ENCODE measurements at places on chromosomes 6 and 20.
A peak's percentile ranks its signal among the peaks of the same experiment; 100 is the strongest.

- no peak for DNase-seq
Observed at GRCh38 chr20:45722047-45722446, at the start of gene SPINT4. Gene SPINT4, plus strand, starts transcription at chr20:45722347. Its CDS starts 21 bp downstream, at chr20:45722368.

DNA sequence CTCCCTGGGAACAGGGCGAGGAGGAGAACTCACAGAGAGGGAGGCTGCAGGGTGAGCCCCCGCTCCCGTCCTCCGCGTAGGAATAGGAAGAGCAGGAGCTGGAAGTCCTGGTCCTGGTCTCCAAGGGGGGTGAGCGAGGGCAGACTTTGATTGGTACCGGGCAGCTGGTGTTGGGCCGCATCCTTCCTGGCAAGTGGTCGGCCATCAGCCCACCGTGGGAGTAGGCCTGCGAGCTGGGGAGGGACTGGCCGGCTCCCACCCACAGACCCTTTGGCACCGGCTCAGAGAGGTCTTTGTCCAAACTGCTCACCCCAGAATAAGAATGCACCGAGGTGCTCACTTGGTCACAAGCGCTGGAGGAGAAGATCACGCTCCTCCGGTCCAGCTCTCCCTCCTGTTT lies 56.2 kb downstream of the GJA10 start:
- DNase-seq: no peak

DNA sequence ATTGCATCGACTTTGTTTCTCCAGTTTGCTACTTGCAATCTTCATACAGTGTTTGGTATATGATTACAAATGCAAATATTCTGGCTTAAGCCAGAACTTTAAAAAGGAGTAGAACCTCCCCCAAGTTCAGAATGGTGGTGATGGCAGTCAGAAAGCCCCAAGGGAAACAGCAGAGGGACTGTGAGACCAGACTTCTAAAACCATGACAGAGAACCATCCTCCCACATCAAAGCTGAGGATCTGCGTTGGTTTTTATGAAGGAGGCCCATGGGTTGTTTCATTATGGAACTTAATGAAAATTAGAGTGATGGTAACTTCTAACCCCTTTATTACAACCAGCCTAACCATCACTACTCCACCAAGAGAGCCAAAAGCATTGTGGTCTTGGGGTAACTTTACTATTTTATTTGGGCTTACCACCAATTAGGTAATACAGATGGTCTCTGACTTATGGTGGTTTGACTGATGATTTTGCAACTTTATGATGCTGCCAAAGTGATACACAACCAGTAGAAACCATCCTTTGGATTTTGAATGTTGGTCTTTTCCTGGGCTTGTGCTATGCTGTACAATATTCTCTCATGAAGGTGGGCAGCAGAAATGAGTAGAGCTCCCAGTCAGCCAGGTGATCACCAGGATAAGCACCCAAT lies 10.9 kb upstream of the MRS2 start:
- no peak for DNase-seq

- no peak for DNase-seq
Observed at GRCh38 chr20:35604449-35604747, 11.2 kb upstream of the SPAG4 start.

GRCh38 chr6:136012943-136013342 lies 161.4 kb downstream of the PDE7B start:
- no peak for DNase-seq

- no peak for DNase-seq
Observed at GRCh38 chr20:52242237-52243230, 51.0 kb upstream of the ZFP64 start.

DNA sequence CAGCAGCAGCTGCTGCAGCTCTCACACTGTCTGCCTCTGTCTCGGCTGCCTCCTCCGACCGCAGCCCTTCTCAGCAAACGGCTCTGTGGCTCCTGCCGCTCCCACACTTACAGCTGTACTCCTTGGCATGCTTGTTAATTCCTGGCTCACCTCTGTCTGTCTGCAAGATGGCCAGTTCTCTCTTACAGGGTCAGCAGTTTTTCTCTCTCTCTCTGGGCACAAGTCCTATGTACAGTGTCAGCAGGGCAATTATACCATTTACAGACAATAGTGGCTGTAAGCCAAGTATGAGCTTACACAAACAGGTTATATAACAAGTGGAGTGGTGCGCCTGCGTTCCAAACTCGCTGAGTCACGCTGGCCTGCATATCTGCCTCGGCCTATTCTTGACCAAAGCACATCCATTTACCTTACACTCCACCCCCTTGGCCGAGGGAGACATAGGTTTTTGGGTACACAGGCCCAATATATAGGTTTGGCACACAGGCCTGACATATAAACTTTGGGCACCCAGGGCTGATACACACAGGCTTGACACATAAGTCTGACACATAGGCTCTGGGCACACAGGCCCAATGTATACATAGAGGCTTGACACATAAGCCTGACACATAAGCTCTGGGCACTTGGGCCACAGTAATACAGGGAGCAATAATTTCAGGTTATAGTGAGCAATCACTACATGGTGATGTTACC lies 4.4 kb downstream of the ZKSCAN3 start:
- peak; percentile 74 for DNase-seq

DNA sequence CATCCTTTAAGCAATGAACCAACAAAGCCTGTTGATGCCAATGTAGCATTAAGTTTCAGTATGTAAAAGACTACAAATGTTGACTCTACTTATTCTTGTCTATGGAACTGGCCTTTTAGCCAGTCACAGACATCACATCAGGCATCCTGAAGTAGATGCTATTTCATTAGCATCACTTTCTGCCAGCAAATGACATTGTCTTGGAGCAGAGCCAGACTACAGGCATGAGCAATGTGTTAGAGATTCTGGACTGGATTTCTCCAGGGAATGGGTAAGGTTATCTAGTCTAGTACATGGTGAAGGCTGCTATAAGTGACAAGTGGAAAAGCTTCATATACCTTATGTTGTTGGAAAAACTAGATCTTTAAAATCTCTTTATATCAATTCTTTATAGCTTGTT lies 142.9 kb downstream of the ADGRB3 start:
- no peak for DNase-seq

GRCh38 chr6:132320007-132320406 lies 81.3 kb downstream of the MOXD1 start:
- DNase-seq: no peak

GRCh38 chr6:70537266-70537665 lies 29.5 kb upstream of the SDHAF4 start:
- no peak for DNase-seq

GRCh38 chr6:3363296-3364025 lies 93.4 kb downstream of the SLC22A23 start:
- DNase-seq: peak; percentile 85

DNA sequence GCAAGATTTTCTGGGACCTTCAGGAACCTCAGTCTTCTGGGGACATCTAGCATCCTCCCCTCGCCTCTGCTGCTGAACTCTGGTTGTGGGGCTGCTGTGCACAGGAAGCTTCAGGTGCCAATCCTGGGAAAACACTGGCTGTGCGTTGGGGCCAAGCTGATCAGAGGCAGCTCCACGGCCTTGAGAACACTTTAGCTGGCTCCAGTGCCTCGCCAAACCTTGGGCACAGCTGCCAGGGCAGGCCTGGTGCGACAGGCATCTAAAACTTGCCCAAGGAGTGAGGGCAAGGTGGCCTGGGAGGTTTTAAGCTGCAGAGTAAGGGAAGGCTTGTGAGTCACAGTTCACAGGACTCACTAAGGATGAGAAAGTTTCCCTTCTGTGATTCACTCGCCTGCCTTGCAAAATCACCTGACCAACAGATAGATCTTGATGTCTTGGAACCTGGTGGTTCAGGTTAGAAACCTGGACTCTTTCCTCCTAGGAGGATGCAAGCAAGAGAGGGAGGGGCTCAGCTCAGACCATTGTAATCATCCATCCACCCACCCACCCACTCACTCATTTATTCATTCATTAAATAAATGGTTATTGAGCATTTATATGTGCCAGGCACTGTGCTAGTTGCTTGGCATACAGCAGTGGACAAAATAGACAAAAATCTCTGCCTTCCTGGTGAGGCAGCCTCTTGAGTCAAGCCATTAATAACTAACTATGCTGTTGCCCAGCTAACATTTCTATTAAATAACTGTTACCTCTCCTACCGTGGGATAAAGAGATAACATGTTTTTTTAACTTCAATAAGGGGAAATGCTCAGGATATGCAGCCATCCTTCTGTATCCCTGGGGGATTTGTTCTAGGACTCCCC lies 2.5 kb upstream of the SPATS1 start:
- DNase-seq: no peak

DNA sequence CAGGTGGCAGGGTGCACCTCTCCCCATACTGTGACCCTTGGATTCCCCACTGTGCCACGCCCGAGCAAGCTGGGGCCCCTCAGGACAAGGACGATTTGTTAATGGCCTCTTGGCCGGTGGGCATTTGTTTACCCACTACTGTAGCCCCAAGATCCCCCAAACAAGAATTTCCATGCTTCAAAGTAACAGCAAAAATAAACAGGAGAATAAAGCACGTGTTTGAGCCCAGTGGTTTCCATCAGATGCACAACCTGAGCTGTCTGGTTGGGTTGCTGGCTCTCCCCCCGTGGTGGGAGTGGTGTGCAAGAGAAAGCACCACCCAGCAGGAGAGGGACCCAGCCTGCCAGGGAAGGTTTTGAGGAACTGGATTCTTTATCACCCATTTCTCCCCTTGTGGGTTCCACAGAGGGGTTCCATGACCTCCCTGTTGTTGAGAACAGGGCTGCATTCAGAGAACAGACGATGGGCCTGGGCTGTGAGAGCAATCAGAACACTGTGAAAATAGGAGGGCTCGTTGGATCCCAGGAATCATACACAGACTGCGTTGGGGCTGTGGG lies 4.8 kb downstream of the CD93 start:
- DNase-seq: no peak

DNA sequence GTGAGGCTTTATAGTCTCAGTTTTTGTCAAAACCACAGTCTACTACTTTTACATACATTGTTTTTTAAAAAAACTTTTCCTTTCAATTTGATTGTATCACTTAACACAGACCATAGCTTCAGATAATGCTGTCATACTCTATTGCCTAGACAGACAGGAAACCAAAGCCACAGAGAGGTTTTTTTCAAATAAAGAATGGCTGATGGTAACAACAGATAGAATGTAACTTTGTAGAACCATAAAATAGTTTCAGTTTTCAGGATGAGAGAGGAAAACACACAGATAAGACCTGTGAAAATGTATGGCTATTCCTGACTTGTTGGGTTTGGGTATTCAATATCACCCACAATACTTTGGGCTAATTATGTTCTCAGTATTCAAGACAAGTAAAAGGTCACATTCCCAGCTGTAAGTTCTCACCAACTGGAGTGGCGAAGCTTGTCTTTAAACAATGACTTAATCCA lies 94.0 kb downstream of the ADGRG6 start:
- no peak for DNase-seq

DNA sequence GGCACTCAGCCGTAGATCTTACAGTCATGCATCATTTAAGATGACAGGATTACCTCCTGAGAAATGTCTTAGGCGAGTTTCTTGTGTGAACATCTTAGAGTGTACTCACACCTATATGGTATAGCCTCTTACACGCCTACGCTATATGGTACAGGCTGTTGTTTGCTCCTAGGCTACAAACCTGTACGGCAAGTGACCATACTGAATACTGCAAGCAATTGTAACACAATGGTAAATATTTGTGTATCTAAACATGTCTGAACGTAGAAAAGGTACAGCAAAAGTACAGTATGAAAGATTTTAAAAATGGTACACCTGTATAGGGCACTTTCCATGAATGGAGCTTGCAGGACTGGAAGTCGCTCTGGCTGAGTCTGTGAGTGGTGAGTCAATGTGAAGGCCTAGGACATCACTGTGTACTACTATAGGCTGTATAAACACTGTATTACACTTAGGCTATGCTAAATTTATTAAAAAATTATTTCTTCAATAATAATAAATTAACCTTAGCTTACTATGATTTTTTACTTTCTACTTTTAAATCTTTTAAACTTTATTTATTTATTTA lies 541 bp upstream of the IL20RA start:
- no peak for DNase-seq

DNA sequence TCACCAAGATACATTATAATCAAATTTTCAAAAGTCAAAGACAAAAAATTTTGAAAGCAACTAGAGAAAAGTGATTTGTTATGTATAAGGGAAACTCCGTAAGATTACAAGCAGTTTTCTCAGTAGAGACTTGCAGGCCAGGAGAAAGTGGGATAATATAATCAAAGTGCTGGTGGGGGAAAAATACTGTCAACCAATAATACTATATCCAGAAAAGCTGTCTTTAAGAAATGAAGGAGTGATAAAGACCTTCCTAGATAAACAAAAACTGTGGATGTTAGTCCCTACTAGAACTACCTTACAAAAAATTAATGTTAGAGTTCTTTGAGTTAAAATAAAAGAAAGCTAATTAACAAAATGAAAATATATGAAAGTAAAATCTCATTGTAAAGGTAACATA lies 79.7 kb downstream of the SYNE1 start:
- no peak for DNase-seq

DNA sequence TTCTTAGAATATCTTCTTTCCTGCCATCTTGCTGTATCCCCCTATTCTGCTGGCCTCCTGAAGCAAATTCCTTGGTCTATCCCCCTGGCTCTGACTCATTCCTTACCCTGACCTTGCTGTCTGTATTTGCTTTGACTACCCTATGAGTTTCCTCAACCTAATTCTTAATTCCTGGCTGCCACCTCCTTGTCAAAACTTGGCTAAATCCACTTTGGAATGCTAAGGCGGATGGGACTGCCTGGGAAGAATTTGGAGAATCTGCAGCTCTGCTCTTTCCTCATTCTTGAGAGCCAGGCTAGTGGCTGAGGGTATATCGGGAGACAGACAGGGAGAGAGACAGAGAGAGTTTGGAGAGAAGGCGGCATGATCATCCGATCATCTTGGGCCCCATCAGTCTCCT lies 24.4 kb downstream of the CAP2 start:
- DNase-seq: no peak

- DNase-seq: no peak
Observed at GRCh38 chr20:61443443-61444126, 191.5 kb downstream of the CDH4 start.

DNA sequence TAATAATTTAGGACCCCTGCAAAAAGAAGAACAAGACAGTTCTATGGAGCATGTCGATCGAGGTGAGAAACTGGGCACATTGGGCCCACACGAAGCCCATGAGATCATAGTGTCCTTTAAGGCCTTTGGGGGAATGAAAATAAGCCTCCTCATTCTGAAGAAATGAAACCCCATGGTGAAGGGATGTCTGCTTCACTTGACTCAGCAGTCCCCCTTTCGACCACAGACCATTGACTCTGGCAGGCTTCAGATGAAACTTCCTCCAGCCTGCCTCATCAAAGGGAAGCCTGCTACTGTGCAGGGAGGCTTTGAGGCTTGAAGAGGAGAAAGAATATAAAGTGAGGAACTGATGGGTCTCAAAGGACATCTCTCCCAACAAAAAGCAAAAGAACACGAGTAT lies 144.2 kb upstream of the FBXL4 start:
- no peak for DNase-seq

DNA sequence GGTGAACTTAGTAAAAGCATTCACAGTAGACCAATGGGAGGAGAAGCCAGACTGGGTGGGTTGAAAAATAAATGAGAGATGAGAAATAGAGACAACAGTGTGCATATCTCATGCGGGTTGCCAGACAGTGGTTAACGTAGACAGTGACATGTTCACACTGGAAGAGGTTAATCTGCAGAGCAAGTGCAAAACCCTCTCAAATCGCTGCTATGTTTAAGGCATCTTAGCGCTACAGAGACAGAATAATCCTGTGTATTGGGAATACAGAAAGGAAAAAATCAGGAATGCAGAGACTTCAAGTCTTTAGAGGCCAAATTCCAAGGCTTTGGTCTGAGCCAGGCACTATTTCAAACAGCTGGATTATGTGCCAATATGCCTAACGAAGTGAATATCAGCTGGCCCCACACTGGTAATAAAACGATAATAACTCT lies 107.1 kb downstream of the TSHZ2 start:
- no peak for DNase-seq

- no peak for DNase-seq
Observed at GRCh38 chr6:18842534-18842933, 455.4 kb downstream of the RNF144B start.
